NCI-H187 treated with DMSO at 0.1 percent for 48 hours (cell line): ENCODE measurements at places on chromosomes 11 and 22.
A peak's percentile ranks its signal among the peaks of the same experiment; 100 is the strongest.

DNA sequence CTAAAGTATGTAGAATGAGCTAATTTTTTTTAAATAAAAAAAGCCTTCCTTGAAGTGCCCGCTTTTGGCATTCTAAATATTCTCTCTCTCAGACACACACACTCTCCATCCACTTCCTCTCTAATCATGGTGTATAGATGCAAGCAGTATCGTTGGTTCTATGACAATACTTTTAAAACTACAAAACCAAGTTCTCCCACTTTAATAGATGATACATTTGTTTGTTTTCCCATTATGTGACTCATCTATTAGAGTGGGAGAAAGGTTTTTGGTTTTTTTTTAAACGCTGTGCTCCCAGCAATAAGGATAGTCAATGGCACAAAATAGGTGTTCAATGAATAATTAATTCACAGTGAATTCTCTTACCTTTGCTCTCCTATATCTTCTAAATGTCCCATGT, 44.6 kb downstream of the FZD4 start:
- no peak for DNase-seq

GRCh38 chr11:132058211-132058772, 687.9 kb downstream of the NTM start:
- DNase-seq = no peak

GRCh38 chr11:83600661-83601060, 314.5 kb upstream of the CCDC90B start:
- DNase-seq = no peak

DNA sequence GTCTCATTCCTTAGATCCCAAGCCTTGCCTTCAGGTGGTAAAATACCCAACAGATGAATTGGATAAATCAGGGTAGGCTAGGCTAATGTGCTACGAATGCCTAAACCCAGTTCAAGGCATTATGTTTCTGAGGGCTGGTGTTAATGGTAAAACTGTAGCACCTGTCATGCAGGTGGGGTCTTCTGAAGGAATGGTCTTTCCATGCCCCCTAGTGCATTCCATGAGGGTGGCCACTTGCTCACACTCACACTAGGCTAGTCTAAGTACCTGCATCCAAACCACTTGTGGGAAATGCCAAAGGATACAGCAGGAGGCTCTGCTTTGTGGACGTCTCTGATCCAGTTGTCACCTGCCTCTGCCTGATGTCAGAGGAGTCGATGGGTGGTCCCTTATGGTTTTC, 24.2 kb upstream of the UCP3 start:
- no peak for DNase-seq

DNA sequence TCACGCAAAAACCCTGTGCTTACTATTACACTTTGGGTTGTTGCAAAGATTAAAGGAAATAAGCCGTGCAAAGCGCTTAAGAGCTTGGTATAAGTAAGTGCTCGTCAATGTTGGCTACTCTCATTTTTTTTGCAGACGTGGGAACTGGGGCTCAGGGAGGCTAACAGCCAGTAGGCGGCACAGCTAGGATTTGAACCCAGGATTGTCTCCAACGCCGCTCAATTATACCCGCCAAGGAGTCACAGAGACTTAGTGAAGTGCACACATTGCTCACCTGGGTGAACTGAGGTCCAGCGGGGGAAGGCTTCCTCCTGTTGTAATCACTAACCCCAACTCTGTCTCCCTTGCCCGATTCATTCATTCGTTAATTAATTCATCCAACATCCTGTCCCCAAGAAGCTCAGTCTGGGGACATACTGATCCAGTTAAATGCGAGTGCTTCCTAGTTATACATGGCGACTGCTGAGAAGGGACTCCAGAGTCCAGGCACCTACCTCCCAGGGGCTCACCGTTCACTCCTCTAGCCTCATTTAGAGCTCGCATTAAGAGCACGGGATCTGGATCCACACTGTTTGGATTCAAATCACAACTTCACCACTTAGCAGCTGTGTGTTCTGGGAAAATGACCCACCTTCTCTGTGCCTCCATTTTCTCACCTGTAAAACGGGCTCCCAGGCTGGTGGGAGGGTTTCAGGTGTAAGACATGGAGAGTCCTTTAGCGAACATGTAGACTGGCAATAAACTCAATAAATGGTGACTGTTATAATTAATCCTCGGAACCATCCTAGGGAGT, 838 bp upstream of the MTFP1 start:
- no peak for DNase-seq

DNA sequence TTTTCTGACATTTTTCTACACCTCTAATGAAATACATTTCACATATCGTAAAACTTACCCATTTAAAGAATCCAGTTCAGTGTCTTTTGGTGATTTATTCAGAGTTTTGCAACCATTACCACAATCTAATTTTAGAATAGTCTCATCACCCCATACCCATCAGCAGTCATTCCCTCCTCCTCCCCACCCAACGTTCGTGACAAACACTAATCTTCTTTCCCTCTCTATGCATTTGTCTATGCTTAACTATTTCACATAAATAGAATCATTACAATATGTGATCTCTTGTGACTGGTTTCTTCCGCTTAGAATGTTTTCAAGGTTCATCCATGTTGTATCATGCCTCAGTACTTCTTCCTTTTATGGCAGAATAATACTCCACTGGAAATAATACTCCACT, 9.5 kb downstream of the TTC28 start:
- no peak for DNase-seq

DNA sequence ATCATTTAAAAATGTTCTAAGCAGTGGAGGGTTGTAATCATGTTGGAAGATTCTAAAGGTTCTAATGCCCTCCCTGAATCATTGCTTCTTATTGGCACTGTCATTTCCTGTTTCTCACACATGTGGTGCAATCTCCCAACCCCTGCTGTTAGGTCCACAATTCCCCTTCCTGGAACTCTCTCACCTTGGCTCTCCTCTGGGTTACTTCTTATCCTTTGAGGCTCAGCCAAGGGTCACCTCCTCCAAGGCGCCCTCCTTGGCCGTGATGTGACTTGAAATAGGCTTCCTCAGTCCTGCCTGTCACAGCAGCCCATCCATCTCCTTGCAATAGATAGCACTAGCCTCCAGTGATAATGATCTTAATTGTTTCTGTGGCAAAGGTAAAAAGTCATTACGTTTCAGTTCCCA, 149.8 kb downstream of the TTC17 start:
- DNase-seq = no peak

- DNase-seq = peak; percentile 20
Measured at GRCh38 chr11:73335204-73335923, 27.3 kb downstream of the ARHGEF17 start.

- DNase-seq = no peak
Measured at GRCh38 chr11:65060913-65061408, 2.6 kb upstream of the NAALADL1 start.

DNA sequence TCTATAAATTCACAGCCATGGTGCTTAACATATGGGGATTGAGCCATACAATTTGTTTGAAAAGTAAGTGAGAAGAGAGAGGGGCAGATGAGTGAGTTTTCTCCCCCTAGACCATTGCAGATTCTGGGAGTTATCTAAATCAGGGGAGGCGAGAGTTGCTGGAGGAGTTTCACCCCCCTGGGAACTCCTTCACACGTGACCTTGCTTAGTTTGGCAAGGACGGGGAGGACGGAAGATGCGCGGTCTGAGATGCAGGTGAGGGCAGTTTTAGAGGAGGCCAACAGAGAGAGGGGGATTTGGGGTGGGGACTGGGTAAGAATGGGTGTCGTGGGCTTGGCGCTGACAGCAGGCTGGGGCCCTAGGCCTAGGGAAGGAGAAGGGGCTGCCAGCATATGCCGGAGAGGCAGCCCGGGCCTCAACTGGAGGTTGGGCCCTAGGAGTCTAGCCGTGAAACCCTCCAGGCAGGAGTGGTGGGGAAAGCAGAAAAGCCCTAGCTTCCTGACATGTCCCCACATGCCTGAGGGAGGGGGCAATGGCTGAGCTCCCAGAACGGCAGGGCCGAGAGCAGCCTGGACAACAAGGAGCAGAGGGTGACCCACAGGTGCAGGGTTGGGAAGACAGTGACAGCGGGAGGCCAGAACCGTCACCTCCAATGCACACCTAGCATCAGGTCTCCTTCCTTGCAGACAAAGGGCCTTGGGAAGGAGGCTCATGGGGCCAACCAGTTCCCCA, 63.9 kb downstream of the ELFN2 start:
- DNase-seq = no peak

DNA sequence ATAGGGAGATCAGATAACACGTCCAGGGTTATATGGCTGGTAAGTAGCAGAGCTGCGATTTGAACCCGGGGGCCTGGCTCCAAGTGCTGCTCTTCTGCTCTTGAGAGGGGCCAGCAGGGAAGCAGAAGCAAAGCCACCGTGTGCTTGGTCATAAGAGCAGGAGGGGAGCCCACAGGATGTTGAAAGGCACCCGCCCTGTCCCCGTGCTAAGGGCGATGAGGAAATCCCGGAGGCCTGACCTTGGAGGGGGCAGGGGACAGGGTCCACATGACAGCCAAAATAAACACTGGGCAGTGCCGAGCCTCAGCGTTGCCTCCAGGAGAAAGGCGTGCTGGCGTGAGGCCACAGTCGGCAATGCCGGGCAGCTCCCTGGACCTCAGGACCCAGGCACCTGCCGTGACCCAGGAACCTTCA, 28.8 kb downstream of the TOM1 start:
- no peak for DNase-seq

DNA sequence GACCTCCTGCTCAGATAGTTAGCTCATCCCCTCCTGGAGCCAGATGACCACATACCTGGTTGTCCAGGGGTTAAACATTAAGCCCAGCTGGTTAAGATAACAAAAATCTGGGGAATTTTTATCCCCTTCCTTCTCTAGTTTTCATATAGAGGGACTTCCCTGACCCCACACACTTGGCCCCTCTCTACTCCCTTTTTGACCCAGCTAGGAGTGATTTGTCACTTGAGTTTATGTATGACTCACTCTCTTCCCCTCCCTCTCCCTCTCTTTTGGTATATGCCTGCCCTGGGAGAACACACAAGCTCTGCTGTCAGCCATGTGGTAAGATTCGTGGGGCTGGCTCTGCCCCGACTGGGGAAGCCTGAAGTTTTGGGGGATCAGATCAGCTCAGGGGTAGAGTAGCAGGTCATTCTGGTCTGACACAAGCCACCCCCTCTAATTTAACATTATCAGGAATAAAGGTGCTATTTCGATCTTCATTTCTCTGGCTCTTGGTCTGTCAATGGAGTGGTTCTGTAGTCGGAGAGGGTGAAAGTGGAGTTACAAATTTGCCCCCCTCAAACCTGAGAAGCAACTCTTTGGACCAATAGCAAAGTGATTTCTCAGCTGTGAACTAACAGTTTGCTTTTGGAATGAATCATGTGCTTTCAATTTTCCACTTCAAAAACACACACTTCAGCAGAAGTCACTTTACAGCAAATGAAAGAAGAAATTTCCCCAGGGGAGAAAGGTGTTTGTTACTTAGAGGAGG, 415.3 kb upstream of the CADM1 start:
- no peak for DNase-seq

DNA sequence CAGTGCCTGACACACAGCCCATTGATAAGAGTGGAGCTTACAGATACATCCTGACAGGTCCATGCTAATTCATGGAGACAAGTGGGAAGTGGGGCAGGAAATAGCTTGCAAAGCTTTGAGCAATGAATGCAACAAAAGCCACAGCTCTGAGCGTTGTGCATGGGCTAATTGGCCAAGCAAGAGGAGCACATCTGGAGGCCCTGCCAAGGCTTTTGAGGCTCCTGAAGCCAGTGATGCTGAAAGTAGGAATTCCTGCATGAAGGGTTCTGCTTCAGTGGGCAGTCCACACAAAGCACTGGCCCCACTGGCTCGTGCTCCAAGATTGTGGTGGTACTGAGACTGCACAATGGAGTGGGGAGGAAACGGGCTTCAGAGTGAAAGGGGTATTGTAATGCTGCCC, 103.8 kb upstream of the CSNK2A3 start:
- no peak for DNase-seq

DNA sequence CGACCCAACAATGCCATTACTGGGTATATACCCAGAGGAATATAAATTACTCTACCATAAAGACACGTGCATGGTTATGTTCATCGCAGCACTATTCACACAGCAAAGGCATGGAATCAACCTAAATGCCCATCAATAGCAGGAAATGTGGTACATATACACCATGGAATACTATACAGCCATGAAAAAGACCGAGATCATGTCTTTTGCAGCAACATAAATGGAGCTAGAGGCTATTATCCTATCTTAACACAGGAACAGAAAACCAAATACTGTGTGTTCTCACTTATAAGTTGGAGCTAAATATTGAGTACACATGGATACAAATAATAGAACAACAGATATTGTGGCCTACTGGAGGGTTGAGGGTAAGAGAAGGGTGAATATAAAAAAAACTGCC, 3.5 kb downstream of the OR2D2 start:
- no peak for DNase-seq

GRCh38 chr22:23079240-23079768, 9.0 kb downstream of the GNAZ start:
- DNase-seq = no peak

DNA sequence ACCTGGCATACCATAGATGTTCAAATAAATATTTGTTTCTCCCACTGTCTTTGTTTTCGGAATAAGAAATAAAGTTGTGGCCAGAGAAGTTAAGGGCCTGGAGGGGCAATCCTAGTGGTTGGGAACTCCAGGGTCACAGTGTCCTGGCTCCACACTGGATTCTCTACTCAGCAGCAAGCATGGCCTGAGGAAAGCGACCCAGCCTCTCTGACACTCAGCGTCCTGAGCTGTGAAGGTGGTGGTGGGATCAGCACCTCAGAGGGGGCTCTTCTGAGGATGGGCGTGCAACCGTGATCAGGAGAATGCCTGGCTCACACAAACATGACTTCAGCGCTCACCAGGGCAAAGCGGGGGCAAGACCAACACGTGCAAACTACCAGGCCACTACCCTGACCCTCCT, 59.9 kb downstream of the LARGE1 start:
- DNase-seq = no peak

DNA sequence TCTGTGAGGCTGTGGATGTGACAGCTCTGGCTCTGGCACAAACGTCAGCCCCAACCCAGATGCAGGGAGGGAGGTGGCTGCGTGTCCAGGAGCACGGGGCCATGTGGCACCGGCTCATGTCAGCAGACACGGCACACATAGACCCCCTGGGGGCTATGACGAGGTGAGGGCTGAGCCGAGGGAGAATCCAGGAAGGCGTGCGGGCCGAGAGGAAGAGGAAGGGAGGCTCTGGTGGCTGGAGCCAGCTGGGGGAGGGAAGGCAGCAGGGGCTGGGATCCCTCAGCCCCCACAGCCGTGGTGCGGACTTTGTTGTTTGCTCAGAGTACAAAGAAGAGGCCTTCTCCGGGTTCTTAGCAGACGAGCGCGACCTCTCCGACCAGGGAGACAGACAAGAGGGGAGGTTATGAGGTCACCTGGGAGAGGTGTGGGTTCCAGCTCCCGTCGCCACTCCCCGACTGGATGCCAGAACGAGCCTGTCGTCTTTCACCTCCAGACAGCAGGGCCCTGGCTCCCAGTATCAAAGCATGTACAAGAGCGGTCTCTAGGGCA, 46.1 kb downstream of the CDKN1C start:
- DNase-seq = no peak
